ENCODE measurements at places on chromosomes 6 and 20.

GRCh38 chr6:38326837-38327236, 312.9 kb downstream of the BTBD9 start:
- no peak overlapping the region for H3K27ac ChIP-seq
- no peak overlapping the region for H3K4me3 ChIP-seq
- H3K27me3 ChIP-seq, result no peaks in the 10 kb centered on the region
- peaks cover 10% of the 10 kb centered on the region for H3K4me1 ChIP-seq
- H3K36me3 ChIP-seq, result no peaks in the 10 kb centered on the region

- no peaks in the 10 kb centered on the region for H3K27me3 ChIP-seq
- H3K4me3 ChIP-seq, result no peak overlapping the region
- no peak overlapping the region for H3K27ac ChIP-seq
- H3K4me1 ChIP-seq, result no peaks in the 10 kb centered on the region
- DNase-seq, result no peak
These were observed 83.8 kb upstream of the FOXO3 start for GRCh38 chr6:108476847-108477430.

DNA sequence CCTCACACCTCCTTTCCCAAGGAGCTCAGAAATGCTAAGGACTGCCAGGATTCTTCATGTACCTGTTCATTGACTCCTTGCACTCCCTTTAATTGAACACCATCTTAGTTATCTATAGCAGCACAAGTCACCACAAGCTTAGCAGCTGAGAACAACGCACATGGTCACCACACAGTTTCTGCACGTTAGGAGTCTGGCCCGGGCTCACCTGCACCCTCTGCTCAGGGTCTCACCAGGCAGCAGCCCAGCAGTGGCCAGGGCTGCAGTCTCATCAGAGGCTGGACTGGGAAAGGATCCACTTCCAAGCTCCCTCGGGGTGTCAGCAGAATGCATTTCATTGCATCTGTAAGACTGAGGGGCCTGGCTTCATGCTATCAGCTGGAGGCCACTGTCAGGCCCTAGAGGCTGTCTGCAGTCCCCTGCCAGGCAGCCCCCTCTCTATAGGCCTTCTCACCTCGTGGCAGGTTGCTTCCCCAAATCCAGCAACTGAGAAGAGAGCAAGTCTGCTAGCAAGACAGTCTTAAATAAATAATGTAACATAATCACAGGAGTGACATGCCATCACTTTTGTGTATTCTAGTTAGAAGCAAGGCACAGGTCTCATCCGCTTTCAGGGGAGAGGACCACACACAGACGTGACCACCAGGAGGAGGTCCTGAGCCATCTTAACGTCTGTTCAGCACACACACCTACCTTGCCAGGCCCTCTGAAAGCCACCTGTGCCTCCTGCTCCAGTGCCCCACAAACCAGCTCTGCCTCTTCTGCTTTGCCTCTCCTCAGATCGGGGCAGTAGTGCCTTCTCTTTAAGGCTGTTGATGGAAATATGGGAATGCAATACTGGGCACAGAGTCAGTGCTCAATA, 165.2 kb upstream of the CST7 start:
- no peaks in the 10 kb centered on the region for H3K36me3 ChIP-seq
- peaks cover 11% of the 10 kb centered on the region for H3K27me3 ChIP-seq
- peaks cover 7% of the 10 kb centered on the region for H3K4me1 ChIP-seq
- H3K27ac ChIP-seq, result no peak overlapping the region

- no peaks in the 10 kb centered on the region for H3K27me3 ChIP-seq
- H3K27ac ChIP-seq, result no peak overlapping the region
- H3K36me3 ChIP-seq, result peaks cover 24% of the 10 kb centered on the region
- H3K4me1 ChIP-seq, result peaks cover 16% of the 10 kb centered on the region
- H3K4me3 ChIP-seq, result no peak overlapping the region
These were observed 84.5 kb downstream of the CHD6 start for GRCh38 chr20:41533537-41534136.

GRCh38 chr20:63054103-63054474, 47.3 kb upstream of the BHLHE23 start:
- no peaks in the 10 kb centered on the region for H3K36me3 ChIP-seq
- DNase-seq, result no peak
- peaks cover 24% of the 10 kb centered on the region for H3K27me3 ChIP-seq
- no peak overlapping the region for H3K4me3 ChIP-seq
- H3K27ac ChIP-seq, result no peak overlapping the region
- no peaks in the 10 kb centered on the region for H3K4me1 ChIP-seq

DNA sequence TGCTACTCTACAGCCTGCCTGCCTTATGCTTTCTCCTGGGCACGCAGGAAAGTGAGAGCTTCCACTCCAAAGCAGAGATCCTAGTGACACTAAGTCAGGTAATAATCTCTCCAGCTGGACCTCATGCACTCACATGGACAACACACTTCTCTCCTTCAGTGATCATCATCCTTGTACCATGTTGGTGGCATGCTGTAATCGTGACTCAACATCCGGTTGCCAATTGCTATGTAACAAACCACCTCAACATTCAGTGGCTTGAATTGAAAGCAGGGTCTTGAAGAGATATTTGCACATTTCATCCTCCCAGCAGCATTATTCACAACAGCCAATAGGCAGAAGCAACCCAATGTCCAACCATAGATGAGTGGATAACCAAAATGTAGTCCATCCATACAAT, 40.3 kb upstream of the PPP1R3G start:
- no peaks in the 10 kb centered on the region for H3K36me3 ChIP-seq
- DNase-seq, result no peak
- H3K27me3 ChIP-seq, result no peaks in the 10 kb centered on the region
- no peak overlapping the region for H3K4me3 ChIP-seq
- no peaks in the 10 kb centered on the region for H3K4me1 ChIP-seq

DNA sequence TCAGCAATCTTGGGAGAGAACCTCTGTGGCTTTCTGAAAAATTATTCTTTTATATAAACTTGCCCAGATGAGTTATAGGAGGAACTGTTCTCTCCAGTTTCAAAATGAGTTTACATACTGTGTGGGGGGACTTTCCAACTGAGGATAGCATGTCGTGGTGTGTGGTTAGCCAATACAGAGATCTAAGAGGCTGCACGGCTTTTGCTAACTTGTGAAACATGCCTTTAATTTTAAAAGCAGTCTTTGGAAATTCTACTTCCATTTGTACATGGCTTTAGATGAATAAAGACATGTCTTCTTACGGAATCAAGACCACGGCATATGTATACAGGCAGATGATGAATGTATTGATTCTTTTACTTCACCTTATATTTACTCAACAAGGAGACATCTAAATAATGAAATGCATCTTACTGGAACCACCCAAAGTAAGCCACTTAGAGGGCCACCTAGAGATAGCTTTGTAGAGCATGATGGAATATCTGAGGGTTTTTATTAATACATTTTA, 39.8 kb downstream of the HIVEP1 start:
- H3K4me3 ChIP-seq, result no peak overlapping the region
- no peaks in the 10 kb centered on the region for H3K27me3 ChIP-seq

- no peaks in the 10 kb centered on the region for H3K36me3 ChIP-seq
- H3K27me3 ChIP-seq, result peaks cover 7% of the 10 kb centered on the region
- no peak overlapping the region for H3K27ac ChIP-seq
These were observed 85.1 kb downstream of the CLIC5 start for GRCh38 chr6:45930420-45931040.

- no peak overlapping the region for H3K27ac ChIP-seq
- no peaks in the 10 kb centered on the region for H3K36me3 ChIP-seq
- DNase-seq, result no peak
- no peak overlapping the region for H3K4me3 ChIP-seq
- H3K27me3 ChIP-seq, result no peaks in the 10 kb centered on the region
These were observed 979.2 kb upstream of the GJE1 start for GRCh38 chr6:141153563-141153962.

GRCh38 chr6:20362623-20363022, 39.1 kb upstream of the E2F3 start:
- H3K27ac ChIP-seq, result no peak overlapping the region
- H3K36me3 ChIP-seq, result no peaks in the 10 kb centered on the region
- no peak overlapping the region for H3K4me3 ChIP-seq
- peaks cover 8% of the 10 kb centered on the region for H3K4me1 ChIP-seq

GRCh38 chr20:58792426-58792825, 58.3 kb downstream of the GNAS-AS1 start:
- H3K27ac ChIP-seq, result no peak overlapping the region
- DNase-seq, result no peak
- H3K4me3 ChIP-seq, result no peak overlapping the region
- no peaks in the 10 kb centered on the region for H3K36me3 ChIP-seq

- no peak overlapping the region for H3K4me3 ChIP-seq
- peaks cover 1% of the 10 kb centered on the region for H3K4me1 ChIP-seq
- no peak overlapping the region for H3K27ac ChIP-seq
- no peaks in the 10 kb centered on the region for H3K36me3 ChIP-seq
These were observed 27.3 kb upstream of the GABRR1 start for GRCh38 chr6:89244241-89244985.

DNA sequence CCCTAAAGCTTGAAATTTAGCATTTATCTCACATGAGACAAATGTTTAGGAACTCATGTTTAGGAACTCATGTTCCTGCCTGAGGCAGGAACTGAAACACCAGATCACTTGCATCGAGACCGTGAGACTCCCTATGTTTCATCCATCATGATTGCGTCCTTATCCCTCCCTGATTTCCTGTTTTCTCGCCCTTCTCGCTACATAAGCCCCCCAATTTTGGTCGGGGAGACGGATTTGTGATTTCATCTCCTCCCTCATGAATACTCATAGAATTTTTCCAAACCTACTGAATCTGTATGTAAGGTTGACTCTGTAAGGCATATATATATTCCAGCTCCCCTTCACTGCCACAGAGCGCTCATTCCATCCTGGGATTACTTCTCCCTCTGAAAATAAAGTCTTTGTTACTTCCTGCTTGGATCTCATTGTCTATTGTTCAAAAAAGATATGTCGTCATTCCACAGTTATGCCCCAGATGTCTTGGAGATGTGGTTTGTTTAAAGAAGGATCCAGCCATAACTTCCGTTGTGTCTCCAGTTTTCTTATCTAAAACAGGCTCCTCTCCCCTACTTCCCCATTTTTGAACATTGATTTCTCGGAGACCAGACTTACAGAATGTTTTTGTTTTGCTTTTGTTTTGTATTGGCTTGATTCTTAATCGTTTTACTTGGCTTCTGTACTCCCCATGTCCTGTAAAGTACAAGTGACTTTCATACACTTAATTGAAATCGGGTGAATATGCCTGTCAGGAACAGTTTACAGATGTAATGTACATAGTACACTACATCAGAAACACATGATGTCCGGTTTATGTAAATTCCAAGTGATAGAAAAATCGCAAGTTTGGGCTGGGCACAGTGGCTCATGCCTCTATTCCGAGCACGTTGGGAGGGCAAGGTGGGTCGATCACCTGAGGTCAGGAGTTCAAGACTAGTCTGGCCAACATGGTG, 118.7 kb downstream of the HFE start:
- peaks cover 11% of the 10 kb centered on the region for H3K4me1 ChIP-seq
- no peak overlapping the region for H3K27ac ChIP-seq
- no peaks in the 10 kb centered on the region for H3K27me3 ChIP-seq
- no peak overlapping the region for H3K4me3 ChIP-seq
- DNase-seq, result no peak

DNA sequence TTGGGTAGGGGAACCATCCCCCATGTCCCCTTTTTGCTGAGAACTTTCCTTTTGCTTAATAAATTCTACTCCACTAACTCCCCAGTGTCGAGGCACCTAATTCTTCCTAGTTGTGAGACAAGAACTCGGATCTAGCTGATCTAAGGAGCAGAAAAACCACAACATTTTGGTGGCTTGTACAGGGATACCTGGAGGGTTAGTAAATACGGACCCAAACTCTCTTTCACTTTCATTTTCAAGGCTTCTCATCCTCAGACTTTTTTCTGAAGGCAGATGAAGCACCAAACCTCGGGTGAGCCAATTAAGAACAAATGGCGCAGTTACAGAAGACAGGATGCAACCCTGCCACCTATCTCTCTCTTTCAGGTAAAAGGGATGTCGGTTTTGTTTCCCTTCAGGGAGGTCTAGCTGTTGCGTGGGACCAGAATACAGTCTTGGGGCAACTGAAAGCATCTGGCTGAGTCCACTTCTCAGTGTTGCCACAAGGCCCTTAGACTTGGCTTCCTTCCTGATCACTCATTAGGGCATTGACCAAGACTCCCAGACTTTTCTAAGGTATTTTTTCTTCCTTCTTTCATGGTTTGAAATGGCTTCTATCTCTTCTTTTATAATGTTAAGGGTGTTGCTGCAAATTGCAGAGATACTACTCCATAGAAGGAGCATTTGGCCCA, 11.1 kb upstream of the HTR1B start:
- no peaks in the 10 kb centered on the region for H3K36me3 ChIP-seq
- no peak overlapping the region for H3K4me3 ChIP-seq
- no peak overlapping the region for H3K27ac ChIP-seq
- peaks cover 2% of the 10 kb centered on the region for H3K4me1 ChIP-seq

Data from mesothelial cell of epicardium (in vitro differentiated cells).